Activated gamma-delta T cell treated with Interleukin-2 at 50 U/mL for 16 hours (primary cell): ENCODE measurements at places on chromosomes 1 and 21.
A peak's percentile ranks its signal among the peaks of the same experiment; 100 is the strongest.

DNA sequence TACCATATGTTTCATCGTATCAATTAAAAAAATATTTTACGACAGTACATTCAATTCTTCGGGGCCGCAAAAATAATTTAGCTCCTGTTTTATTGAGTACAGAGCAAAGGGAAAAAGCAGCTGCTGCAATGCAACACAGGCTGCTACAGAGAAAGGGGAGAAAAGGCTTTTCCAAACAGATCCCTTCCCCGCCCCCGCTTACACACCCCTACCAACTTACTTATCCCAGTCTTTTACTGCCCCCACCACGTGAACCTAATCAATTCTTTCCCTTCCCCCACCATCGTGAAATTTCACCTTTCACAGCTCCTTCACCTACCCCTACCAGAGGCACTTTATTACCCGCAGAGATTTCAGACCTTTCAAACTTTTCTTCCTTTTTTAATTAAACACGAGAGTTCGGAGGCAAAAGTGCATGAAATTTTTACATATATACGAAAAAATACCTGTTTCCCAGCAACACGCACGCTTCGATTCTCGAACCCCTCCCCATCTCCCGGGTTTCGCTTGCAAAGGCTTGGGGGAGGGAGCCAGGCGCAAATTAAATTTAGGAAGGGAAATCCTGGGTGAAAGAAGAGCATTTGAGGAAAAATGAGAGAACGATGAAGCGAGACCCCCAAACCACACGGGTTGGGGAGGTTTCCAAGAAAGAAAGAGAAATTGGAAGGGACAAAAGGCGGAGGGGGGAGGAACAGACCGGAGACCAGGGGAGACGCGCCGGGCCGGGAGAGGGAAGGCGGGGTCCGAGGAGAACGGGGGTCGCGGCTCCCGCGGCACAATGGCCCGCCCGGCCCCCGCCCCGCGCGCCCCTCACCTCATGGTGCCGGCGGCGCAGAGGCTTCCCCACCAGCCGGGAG is 823 bp downstream of the ENAH start:
- no peak for DNase-seq

DNA sequence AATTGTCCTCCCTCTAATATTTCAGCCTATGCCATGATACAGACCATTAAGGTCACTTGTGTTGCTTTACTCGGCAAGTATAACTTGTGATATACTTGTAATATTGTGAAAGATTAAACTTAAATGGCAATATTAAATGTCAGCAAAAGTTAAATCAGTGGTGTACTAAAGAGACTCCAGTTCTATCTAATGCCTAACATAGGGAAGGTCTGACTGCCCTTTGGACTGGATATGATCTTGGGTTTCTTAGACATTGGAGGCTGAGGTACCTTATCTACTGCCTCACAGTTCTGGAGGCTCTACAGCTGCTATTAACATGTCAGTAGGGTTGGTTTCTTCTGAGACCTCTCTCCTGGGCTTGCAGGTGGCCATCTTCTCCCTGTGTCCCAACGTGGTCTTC is 89.9 kb downstream of the MT1HL1 start:
- DNase-seq, result no peak

DNA sequence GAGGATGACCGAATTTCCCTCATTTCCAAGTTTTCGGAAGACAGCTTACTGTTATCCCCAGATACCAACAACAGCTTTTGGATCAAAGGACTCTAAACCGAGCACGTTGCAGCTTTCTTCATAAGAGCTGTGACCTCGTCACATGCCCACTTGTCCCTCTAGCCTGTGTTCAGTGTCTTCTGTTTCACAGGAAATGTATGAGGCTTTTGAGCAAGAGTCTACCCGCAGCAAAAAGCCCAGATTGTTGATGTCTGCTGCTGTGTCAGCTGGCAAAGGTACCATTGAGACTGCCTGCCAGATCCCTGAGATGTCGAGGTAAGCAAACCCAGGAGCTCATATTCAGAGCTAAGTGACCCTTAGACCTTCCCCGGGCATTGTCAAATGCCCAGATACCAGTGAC is 24.1 kb downstream of the CHI3L2 start:
- DNase-seq, result no peak

- no peak for DNase-seq
These were observed 561.2 kb downstream of the KIF26B start for GRCh38 chr1:245715970-245716369.

GRCh38 chr1:223011505-223011856 is 131.6 kb downstream of the TLR5 start:
- DNase-seq, result no peak

- DNase-seq, result no peak
These were observed 390.7 kb downstream of the NPHP4 start for GRCh38 chr1:5601516-5601915.

- DNase-seq, result no peak
These were observed 137.5 kb downstream of the NOS1AP start for GRCh38 chr1:162206749-162207635.

GRCh38 chr1:211382182-211382713 is 55.6 kb downstream of the TRAF5 start:
- no peak for DNase-seq

DNA sequence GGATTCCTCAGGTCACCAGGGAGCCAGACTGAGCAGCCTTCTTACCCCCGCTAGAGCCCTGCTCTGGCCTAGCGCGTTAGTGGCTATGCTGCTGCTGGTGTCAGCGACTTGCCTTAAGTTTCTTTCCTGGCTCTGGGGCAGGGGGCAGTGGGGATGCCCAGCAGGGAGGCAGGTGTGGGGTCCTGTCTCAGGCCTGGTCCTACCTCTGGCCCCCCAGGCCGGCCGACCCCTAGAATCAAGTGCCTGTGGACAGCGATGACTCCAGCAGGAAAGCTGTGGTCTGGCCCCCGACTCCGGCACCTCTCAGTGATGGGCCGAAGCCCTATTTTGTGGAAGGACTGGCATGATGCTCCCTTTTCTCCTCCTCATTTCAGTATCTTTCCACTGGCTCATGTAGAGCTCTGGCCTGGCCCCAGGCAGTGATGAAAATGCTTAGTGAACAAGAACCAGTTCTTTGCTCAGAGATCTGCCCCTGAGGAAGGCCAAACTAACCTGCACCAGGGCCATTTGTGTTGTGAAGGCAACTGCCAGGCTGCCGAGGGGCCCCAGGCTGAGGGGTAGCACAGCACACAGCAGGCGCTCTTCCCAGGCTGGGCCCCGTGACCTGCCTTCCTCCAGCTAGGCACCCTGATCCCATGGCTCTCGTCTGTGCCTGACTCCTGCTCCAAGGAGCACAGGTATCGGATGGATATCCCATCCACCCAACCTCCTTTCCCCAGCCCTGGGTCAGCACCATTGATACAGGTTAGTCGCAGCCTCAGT is 23.7 kb downstream of the MRPL37 start:
- no peak for DNase-seq

- DNase-seq, result no peak
These were observed 254.8 kb upstream of the DEPDC1 start for GRCh38 chr1:68751723-68752122.

DNA sequence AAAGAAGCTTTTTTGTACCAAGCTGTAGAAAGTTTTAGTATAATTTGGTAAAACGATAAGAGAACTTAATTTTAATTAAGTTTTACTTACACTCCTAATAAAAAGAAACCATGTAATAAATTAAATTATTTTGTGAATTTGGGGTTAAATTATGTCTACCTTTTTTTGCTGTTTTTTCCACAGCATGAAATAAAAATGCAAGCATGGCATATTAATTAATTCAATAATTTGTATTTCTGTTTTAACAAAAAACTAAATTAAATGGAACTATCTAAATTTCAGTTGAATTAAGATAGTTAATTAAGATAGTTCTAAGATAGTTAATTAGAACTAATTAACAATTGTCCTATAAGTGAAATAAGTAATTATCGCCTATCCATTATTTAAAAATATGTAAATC is 39.4 kb downstream of the VANGL2 start:
- DNase-seq, result no peak

DNA sequence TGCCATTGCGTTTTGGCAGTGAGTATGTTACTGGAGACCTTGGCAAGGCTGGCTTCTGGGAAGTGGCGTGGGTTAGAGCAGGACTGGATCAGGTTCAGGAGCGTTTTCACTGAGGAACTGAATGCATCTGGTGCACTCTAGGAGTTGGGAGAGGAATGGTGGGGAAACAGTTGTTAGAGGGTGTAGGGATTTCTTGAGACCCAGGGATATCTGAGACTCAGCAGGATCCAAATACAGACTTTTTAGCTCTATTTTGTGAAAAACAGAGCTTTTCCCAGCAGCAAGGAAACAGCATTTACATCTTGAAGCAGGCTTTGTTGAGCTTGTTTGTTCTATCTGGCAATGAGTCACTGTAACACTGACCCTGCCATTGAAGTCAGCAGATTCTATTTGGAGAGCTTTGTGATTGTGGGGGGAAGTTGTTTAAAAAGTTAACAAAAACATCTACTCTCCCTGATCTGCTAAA is 56.9 kb upstream of the NRIP1 start:
- no peak for DNase-seq

DNA sequence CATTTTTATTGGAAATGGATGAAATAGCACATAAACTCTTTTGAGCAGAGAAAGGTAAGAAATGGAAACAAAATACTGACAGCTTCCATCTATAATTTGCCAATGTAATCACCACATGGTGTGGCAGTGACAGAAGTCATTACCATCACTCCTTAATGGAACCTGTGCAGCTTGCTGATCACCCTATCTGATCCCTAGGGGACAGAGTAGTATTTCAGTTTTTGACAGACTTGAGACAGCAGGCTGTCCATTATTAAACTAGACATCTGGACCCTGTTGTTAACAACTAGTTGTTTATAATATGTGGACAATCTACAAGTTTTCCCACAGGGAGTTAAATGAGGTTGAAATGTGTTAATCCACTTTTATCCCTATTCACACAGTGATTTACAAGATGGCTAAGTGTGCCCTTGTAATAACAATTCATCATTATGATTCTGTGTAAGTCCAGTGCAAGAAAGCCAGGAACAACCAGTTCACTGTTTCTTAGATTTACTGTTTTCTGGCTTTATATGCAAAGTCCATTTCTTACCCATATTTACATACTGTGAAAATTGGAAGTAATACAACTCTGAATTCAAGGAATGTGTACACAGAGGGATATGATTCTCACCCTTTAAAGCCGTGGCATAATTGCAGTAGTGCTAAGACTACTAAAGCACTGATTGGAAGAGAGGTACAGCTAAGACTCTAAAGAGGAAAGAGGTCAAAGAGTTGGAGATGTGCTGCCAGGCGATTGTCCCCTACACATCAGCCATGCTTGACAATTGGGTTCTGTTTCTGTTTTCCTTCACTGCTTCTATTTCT is 9.1 kb downstream of the KCNT2 start:
- no peak for DNase-seq

DNA sequence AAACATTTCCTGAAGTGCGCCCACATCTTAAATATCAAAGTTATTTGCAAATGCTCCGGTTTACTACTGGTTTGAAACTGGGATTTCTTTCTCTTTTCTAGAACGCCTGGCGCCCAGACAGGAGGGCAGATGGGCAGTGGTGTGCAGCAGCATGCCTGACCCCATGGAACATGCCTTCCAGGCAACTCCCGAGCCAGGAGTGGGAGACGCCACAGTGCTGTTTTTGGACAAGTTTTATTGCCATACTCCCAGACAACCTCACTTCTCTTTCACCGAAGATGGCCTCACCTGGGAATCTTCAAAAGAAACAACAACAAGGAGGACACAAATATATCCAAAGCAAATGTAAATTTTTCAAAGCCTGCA is 21.5 kb downstream of the UBE2G2 start:
- DNase-seq, result no peak

GRCh38 chr1:26094076-26094669 is 17.5 kb upstream of the PDIK1L start:
- DNase-seq, result no peak

GRCh38 chr1:48230236-48230635 is 7.7 kb downstream of the SLC5A9 start:
- DNase-seq, result no peak

- no peak for DNase-seq
These were observed 2065.7 kb downstream of the MRPL39 start for GRCh38 chr21:23541571-23541970.

DNA sequence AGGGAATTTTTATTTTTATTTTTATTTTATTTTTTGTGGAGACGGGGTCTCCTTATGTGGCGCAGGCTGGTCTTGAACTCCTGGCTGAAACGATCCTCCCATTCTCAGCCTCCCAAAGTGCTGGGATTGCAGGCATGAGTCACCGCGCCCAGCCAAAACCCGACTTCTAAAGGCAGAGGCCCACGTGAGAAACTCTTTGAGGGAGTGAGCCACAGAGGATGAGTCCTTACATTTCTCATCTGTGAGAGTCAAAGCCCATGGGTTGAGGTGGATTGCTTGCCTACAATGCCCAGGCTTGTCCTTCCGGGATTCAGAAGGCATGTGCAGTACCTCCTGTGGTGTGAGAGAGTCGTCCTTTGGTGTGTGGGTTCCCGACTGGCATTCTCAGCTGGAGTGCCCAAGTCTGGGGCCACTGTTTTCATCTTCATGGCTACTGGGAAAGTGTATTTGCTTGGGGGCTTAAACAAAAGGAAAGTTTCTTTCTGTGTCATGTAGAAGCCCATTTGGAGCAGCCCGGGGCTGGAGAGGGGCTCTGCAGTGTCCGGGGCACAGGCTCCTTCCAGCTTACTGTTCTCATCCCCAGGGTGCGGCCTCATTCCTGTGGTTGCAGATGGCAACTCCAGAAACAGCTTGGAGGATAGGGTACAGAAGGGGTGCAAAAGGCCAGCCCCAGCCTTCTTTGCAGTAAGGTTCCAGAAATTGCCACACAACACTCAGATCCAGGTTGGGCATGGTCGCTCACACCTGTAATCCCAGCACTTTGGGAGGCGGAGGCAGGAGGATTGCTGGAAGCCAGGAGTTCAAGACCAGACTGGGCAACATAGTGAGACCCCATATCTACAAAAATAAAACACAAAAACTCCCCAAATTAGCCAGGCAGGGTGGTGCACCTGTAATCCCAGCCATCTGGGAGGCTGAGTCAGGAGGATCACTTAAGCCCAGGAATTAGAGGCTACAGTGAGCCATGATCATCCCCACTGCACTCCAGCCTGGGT is 29.4 kb upstream of the CSF3R start:
- no peak for DNase-seq

DNA sequence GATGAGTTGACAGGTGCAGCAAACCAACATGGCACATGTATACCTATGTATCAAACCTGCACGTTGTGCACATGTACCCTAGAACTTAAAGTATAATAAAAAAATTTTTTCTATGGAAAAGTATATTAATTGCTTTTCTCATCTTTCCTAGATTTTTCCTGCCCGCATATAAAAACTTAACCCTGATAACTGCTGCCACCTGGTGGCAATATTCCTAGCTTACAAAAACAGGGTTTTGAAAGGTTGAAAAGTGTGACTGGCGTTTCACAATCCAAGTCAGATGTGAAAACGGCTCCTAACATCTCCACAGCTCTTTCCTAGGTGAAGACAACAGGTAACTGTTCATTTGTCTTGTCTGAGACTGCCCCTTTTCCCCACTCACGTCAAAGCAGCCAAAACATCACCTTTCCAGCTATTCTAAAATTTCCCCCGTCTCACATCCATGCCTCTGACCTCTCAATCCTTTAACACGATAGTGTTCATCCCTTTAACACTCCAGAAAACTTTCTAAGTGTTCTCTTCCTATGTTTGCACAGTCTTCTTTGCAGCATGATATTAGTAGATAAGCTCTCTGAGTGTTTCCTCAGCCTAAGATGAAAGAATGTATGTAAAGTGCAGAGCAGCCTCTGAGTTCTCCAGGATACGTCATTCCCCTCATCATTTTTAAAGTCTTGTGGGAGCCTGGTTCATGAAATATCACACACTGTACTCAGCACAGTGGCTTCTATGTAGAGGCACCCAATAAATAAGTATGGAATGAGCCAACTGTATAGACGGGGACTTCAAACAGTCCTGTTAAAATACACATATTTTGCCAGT is 27.5 kb downstream of the OVGP1 start:
- peak; percentile 41 for DNase-seq
